Eye (tissue), 1 donor: ENCODE measurements at places on chromosomes 2 and 18.

GRCh38 chr2:205994344-205994743 is 91.6 kb downstream of the INO80D start:
- DNase-seq = no peak

DNA sequence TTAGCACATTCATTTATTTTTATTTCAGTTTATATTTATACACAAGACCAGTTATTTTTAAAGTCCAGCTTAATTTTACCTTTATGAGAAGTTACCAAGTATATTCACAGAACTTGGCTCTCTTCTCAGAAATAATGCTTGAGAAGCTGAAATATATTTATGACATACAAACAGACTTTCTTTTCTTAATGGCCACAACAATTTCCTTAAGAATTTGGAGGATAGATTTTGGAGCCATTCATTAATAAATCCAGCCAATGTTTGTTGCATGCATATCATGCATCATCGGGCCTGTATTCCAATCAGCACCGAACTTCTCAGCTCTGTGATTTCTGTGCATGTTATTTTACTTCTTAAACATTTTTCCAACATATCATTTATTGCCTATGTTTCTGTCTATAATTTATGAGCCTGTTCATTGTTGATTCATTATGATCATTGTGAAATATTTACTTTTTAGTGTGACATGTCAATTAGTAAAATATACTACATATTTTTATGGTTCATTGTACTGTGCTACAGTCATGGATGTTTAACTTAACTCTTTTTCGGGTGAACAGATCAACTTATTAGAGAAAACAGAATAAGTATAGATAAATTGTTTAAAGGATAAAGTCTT is 3.5 kb downstream of the GULP1 start:
- peak; percentile 30 for DNase-seq

DNA sequence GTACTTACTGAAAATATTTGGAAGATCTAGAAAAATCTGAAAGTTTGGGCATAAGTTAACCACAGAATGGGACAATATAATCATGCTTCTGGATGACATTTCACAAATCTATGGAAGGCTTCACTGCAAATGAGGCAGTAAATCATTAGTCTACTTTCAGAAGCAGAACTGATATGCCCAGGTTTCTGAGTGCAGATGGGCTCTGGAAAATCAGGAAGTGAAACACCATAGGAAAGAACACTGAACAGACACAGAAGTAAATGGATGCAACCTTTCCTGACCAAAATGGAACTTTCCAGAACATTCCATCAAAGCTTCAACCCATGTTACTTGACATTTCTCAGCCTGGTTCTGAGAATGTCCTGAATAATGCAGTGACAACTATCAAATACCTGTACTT is 55.1 kb downstream of the KCNG3 start:
- DNase-seq = no peak

GRCh38 chr2:233856184-233856583 is 1.8 kb upstream of the HJURP start:
- DNase-seq = no peak

GRCh38 chr2:19456705-19457309 is 98.4 kb upstream of the OSR1 start:
- DNase-seq = no peak

DNA sequence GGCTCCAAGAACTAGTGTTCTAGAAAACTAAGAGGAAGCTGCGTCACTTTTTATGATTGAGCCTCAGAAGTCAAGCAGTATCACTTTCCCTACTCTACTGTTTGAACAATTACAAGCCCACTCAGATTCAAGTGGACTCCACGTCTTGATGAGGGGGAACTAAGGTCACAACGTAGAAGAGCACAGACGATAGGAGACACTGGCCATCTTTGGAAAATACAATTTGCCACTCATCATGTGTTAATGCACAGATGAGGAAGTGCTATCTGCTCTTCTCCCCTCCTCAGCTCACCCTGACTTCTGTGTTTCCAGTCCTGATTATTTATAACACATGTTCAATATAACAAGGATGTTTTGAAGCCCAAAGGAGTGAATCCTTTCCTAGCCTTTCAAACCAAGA is 76.1 kb upstream of the CYP1B1 start:
- DNase-seq = no peak

GRCh38 chr2:227389661-227390060 is 1.9 kb upstream of the SCYGR1 start:
- no peak for DNase-seq

GRCh38 chr2:95048825-95049682 is 23.5 kb downstream of the MAL start:
- no peak for DNase-seq

DNA sequence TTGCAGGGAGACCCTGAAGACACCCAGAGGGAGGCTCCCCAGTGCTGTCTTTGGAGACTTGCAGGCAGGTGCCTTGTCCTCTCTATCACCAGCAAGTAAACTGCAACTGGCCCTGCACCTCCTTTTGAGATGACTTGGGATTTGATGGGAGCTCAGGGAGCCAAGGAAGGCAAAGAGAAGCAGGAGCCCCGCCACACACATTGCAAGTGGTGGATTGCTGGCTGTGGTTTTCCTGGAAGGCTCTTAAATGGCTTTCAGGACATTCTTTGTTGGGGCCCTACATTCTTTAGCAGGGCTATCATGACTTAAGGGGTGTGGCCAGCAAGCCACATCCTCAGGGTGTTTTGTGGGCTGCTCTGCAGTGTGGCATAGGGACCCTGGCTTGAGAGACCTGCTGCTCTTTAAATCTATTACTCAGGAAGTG is 39.9 kb upstream of the CDC42EP3 start:
- peak; percentile 22 for DNase-seq

DNA sequence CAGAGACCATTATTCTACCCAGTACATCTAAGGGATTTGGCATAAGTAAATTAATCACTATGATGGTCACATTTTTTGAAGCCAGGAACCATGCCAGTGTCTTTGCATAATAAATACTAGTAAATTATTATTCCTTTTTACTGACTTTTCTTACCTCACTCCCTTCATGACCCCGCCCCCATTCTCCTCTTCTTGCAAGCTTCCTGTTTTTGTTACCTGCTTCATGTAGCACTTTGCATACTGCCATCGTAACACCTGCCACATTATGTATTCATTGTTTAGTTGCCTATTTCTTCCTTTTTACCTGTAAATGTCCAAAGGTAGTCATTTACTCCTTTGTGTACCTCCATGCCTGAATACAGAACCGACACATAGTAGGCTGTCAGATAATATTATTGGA is 309.5 kb downstream of the KIAA1328 start:
- no peak for DNase-seq

DNA sequence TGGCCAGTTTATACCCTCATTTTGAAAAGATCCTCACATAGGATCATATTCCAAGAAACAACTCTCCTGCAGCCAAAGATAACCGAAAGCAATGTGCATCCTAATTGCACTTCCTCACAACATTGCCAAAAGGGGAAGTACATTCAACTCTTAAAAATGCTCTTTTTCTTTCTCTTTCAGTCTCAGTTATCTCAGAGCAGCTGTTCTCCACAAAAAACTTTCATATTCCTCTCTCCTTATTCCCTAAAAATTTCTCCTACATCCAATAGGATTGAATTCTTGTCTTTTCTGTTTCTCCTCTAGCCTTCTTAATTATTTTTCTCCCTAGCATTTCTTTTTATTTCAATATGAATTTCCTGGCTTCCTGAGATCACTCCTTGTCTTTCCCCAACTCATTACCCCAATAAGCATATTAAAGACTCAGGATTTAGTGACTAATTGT is 7.4 kb upstream of the VRK2 start:
- DNase-seq = no peak

- DNase-seq = no peak
Observed at GRCh38 chr2:10894264-10894935, 17.3 kb upstream of the KCNF1 start.

GRCh38 chr2:156892467-156893281 is 364.8 kb upstream of the GALNT5 start:
- DNase-seq = peak; percentile 84

DNA sequence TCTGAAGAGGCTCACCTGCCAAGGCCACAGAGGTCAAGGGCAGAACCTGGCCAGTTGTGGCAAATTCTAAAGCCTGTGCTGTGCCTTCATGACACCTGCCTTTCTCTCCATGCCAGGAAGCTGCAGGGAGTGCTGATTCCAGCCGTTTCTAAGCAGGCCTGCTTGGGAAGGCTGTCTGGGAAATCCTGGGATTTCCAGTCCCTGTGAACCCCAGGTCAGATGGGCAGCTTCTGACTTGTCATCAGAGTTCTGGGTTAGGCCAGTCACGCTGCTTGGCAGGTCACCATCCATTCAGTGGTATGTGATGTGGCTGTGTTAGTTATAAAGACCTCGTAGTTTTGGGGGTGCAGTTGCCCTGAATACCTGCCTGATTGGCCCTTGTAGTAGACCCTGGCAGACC is 70.7 kb upstream of the ALPP start:
- DNase-seq = no peak

DNA sequence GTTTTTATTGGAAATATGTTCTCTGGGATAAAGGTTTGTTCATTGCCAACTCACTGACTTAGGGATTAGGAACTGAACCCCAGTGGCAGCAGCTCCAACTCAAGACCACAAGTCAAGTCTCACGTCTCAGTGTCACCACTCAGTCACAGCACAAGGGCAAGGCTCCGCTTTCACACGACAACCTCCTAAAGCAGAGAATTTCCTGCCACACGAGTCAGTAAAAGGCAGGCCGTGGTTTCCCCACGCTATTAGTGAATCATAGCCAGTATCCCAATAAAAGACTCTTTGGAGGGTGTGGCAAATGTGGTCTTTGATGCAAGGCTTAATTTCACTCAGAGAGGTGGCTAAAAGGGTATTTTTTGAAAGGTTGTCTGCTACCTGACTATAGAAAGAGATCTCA is 57.6 kb downstream of the PIEZO2 start:
- DNase-seq = no peak

GRCh38 chr18:60732143-60732542 is 359.6 kb upstream of the MC4R start:
- DNase-seq = no peak

GRCh38 chr2:74188696-74189095 is 9.7 kb upstream of the MTHFD2 start:
- DNase-seq = no peak

DNA sequence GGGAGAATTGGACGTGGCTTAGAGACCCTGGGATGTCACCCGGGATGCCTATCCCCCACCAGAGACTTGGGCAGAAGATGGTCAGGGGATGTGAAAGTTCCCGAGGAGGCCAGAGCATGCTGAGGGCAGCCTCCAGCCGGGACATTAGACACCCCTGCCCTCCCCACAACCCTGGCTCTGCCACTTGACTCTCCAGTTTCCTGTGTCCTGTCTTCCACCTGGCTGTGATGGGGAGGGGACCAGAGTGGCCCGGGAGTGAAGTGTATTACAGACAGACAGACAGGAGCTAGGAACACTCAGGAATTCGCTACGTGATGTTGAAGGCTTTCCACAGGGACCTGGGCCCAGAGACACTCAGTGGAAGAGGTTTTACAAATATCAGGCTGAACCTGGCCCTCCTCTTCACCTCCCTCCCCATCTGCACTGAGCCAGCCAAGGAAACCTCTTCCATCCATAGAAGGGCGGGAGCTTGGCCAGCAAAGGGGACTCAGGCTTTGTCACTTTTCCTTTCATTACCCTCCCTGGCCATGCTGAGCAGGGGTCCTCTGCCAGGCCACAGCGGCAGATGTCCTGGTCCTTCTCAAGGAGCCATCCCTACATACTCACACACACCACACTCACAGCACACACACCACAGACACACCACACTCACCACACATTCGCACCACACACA is 60.7 kb downstream of the SDC1 start:
- DNase-seq = no peak

DNA sequence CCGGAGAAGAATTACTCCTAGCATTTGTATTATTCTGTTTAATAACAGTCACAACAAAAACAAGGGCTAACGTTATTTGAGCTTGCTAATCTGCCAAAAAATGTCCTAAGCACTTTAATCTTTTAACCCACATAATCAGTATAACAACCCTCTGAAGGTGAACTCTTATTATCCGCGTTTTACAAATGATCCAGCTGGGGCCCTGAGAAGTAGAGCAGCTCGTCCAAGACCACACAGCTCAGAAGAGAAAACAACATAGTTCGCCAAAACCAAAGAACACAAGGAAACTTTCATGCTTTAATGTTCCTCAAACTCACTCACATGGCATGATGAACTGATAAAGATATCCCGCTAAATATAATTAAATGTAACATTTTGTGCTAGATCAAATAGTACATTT is 159.7 kb upstream of the ZNF236 start:
- DNase-seq = no peak
